ENCODE measurements at places on chromosomes 7 and 10. TPM values are rescaled to one million over a fixed set of nuclear protein-coding genes. Genes with fewer than 3 reads are reported as not detected.

Gene SPDYE1
- not detected for total RNA-seq

Gene SMKR1
- total RNA-seq = not detected

- ATAC-seq = no peak
These were observed 29.7 kb downstream of the PIP4K2A start for GRCh38 chr10:22684699-22685098.

- ATAC-seq = no peak
These were observed 155.9 kb upstream of the ASAH2 start for GRCh38 chr10:50407076-50407801.

DNA sequence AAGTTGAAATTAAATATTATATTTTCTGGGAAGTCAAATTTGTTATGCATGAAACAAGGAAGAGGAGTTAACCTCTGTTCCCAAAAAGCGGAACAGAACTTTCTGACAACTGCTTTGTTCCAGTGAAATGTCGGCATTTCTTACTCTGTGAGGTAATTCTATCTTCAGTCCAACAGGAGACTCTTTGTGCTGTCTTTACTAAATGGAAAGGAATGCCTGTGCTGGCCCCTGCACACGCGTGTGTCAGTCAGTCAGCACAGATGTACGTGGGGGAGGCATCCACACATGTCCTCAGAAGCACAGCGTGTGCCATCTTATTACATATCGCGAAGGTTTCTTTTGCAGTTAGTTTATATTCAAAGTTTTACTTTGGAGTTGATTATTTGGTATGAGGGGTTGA, 37.5 kb downstream of the NET1 start:
- ATAC-seq = peak; percentile 59

All from esophagus mucosa (tissue), 1 donor.